ENCODE measurements at places on chromosomes 12 and 14.

GRCh38 chr14:68307790-68308168 lies 485.1 kb downstream of the ZFP36L1 start:
- DNase-seq, result no peak

DNA sequence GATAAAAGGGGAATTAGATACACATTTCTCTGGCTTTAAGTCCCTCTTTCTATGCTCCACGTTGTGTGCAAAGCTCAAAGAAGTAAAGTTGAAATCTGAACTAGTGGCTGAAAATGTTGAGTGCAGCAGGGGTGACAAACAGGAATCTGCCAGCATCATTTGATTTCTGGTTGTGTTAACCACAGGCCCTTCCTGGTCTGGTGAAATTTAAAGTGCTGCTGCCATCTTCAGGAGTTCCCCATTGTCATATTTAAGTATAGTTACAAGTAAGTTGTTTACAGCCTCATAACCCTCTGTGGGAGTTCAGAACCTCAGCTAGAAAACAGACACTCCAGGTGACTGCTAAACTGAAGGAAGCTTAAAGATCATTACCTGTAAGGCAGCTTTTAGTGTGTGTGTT lies 90.9 kb upstream of the CCDC196 start:
- DNase-seq, result no peak

- DNase-seq, result no peak
Measured at GRCh38 chr12:111268738-111269572, 99.9 kb downstream of the PHETA1 start.

DNA sequence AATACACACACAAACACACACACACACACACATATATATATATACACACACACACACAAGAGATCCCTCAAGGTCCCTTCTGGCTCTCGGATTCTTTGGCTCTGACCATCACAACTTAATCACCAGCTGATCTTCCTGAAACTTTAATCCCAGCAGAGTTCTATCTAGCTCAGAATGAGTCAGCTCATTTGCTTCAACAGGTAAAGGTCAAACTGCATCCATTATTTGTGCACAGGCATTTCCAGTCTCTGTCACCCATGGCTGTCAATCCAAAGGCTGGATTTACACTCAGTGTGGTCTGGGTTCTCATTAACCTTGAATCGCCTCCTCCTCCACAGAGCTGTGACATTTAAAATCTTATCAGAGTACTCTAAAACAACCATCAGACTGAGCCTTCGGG lies 113.3 kb upstream of the TMPO start:
- no peak for DNase-seq

- no peak for DNase-seq
Measured at GRCh38 chr12:130876297-130876696, 4.4 kb downstream of the RAN start.

DNA sequence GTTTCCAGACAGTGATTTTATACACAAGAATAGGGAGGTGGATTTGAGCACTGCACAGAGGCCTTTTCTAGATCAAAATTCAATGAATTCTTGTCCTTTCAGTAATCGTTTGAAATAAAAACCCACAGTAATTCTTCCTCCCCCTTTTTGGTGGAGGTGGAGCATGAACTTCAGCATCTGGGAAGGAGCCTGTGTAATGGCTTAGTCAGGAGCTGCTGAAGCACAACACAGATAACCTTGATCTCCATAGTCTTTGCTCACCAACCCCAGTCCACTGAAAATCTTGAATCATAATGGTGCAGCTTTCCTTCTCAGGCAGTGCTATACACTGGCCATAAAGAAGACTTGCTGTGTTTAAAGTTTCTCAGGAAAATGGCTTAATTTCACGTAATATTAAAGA lies 6.4 kb upstream of the TBPL2 start:
- peak; percentile 67 for DNase-seq

GRCh38 chr12:67649570-67650387 lies 1.2 kb downstream of the DYRK2 start:
- no peak for DNase-seq

- peak; percentile 29 for DNase-seq
Measured at GRCh38 chr14:105748204-105748578, 221.8 kb downstream of the TMEM121 start.

DNA sequence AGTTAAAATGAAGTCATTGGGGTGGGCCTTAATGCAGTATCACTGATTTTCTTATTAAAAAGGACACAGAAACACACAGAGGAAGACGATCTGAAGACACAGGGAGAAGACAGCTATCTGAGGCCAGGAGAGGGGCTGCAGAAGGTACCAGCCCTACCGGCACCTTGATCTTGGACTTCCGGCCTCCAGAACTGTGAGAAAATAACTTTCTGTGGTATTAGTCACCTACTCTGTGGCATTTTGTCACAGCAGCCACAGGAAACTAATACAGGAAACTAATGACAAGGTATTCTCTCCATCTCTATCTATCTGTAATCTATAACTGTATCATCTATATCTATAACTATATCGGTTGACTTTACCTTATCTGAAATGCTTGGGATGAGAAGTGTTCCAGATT lies 1149.5 kb downstream of the BCL11B start:
- DNase-seq, result no peak

DNA sequence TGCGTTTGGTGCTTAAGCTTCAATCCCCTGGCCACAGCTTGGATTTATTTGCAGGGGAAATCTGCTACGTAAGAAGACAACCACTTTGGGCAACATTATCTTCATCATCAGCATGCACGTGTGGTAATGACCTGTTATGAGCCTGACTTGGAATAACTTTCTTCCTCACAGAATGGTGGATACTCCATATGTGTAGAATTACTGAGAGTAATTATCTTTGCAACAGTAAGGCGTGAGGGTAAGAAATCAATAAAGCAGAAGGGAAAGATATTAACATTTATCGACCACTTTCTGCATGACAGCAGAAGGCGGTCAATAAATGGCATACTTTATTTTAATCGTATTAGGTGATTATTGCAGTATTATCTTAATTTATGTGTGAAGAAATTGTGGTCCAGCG lies 152.7 kb downstream of the RGS6 start:
- DNase-seq, result no peak

- DNase-seq, result peak; percentile 60
Measured at GRCh38 chr14:99531251-99532096, 50.3 kb downstream of the CCNK start.

DNA sequence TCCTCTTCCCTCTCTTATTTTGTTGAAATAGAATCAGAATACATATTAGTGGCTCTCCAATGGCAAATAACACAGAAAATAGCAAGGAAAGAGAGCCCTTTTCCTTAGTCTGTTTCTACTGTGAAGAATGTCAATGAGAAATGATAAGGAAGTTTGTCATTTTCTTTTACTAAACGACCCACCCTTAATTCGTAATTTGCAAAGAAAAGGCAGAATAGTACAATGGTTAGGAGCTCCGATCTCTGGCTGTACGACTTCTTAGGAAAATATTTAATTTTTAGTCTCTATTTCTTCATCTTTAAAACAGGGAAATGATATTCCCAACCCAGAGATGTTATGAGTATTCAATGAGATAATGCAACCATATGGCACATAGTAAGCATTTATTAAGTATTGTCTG lies 6.0 kb downstream of the PAX9 start:
- DNase-seq, result no peak

DNA sequence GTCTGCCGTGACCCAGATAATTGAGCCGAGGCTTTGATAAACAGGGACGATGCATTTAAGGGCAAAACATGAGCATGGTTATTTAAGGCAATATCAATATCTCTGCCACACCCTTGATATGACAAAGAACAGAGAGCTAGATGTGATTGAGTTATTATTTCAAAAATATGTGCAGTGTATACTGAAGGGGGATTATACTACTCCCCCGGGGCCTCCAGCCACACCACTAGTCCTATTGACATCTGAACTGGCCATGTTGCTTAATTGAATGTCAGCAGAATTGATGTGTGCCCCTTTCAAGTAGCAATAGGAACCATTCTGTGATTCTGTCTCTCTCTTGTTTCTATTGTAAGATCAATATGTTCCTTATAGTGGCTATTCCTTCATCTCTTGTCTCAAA lies 794.8 kb upstream of the SEL1L start:
- no peak for DNase-seq

- no peak for DNase-seq
Measured at GRCh38 chr14:61753631-61754030, 8.6 kb upstream of the SNAPC1 start.

DNA sequence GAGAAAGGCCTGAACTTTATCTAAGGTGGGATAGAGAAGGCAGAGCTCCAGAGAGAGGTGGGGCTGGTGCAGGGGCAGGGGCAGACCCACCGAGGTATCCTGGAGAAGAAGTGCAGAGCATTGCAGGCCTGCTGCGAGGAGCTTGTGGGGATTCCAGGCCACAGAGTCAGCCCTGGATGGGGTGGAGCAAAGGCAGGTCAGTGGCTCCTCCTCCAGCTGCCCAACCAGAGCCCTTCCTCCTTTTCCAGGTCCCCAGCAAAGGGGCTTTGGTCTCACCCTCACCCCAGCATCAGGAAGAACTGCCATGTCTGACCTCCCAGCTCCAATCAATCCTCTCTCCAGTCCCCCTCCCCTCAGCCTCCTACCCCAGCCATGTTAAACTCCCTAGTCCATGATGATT lies 19.8 kb upstream of the ZNF740 start:
- DNase-seq, result no peak

GRCh38 chr12:123388951-123389559 lies 5.1 kb downstream of the KMT5A start:
- no peak for DNase-seq

- DNase-seq, result no peak
Measured at GRCh38 chr14:77143071-77143470, 1.5 kb upstream of the ZDHHC22 start.

DNA sequence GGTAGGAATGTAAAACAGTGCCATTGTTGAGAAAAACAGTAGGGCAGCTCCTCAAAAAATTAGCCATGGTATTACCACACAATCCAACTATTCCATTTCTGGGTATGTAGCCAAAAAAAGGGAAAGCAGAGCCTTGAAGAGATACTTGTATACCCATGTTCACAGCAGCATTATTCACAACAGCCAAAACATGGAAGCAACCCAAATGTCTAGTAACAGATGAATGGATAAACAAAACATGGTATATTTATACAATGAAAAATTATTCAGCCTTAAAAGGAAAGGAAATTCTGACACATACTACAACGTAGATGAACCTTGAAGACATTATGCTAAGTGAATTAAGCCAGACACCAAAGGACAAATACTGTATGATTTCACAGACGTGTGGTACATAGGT lies 67.6 kb upstream of the GNG2 start:
- DNase-seq, result no peak

- no peak for DNase-seq
Measured at GRCh38 chr12:6471989-6472360, 1.5 kb upstream of the VAMP1 start.

GRCh38 chr12:57133013-57133569 lies 4.8 kb downstream of the LRP1 start:
- DNase-seq, result no peak

DNA sequence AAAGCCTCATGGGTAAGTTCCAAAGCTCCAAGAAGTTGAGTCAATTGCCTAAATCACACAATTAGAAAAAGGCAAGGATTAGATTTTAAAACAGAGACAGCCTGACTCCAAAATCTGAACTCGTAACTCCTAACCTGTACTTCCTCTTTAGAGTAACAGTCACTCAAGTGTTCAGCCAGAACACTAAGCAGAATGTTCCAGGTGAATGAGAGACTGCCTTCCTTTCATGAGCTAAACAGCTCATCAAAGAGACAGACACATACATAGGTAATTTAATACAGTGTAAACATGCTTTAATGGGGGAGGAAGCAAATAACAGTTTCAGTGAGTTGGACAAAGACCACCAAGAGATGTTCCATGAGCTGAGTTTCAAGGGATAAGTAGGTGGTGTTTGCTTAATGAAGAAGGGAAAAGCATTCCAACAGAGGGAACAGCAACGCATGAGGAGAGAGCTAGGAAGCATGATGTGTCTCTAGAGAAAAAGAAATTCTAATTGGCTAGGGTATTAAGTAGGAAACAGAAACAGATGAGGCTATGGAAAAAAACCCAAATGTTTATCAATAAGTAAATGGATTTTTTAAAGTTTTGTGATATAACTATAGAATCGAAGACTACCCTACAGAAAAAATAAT lies 403.9 kb downstream of the MED13L start:
- no peak for DNase-seq

- DNase-seq, result no peak
Measured at GRCh38 chr12:82008251-82008650, 249.1 kb upstream of the PPFIA2 start.

DNA sequence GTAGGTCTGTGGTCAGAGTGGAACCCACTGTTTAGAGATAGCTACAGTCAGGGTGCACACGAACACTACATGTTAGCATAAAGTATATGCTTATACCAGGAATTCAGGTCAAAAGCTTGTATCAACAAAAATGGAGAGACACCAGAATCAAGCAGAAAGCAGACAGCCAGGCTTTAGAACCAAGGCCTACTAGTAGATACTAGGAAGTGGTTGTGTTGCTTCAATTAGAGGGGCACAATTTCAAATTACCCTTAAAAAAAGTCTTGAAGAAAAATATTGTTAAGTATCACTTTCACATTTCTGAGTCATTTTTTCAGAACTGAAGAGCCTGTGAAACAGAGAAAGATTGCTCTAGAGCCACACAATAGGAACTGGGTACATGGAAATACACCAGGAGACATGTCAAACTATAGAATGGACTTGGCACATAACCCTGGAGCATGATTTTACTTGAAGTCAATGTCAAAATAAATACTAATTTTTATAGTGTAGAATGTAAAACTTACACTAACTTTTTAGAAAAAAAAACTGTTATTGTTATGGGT lies 41.6 kb downstream of the LRRC9 start:
- no peak for DNase-seq

DNA sequence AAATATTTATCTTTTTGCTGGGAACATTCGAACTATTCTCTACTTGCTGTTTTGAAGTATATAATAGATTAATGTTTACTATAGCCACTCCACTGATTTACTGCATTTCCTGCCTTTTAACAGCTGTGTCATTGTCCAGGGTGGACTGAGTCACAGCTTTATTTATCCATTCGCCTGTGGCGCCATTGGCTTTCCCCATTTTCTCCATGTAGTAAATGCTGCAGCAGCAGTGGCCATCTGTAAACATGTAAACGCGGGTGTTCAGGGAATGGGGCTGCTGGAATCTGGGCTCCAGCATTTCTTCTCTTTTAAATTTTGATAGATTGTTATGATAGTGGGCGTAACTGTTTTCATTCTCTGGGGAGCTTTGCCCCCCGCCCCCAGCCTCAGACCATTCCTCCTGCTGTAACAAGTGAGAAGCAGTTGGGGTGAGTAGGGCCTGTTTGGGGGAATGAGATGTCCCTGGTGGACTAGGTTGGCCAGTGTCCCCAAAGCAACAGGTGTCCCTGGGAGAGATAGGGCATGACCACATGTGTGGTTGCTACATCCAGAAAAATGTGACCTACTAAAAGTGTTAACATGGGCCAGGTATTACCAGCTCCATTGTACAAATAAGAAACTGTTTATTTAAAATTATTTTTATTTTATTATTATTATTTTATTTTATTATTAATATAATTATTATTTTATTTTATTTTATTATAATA lies 32.9 kb downstream of the RIN3 start:
- DNase-seq, result no peak

All from HTR-8/SVneo (cell line).